ENCODE measurements at places on chromosomes 5 and 9. TPM values are rescaled to one million over a fixed set of nuclear protein-coding genes. Genes with fewer than 3 reads are reported as not detected.

DNA sequence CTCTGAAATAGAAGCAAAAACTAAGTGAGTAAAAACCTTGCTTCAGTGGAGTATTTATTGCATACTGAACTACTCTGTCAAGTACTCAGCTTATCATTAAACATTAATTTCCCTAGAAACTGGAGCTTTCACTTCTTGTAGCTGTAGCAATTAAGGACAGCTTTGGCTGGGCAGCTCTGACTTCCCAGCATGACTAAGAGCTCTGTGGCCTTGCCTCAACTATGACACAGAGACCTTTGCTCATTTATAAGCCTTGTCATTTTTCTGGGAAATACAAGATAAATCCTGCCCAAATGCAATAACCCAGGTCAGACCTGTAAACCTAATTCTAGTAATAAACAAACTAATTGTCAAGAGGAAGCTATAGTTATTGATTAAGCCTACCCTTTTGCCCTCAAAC lies 65.4 kb upstream of the STK32A start:
- H3K27ac ChIP-seq, result no peak overlapping the region
- H3K36me3 ChIP-seq, result no peaks in the 10 kb centered on the region
- DNase-seq, result no peak
- H3K27me3 ChIP-seq, result no peaks in the 10 kb centered on the region

GRCh38 chr5:3220201-3220600 lies 375.4 kb upstream of the IRX1 start:
- H3K27ac ChIP-seq, result no peak overlapping the region
- H3K36me3 ChIP-seq, result no peaks in the 10 kb centered on the region
- no peak overlapping the region for H3K4me3 ChIP-seq
- DNase-seq, result no peak
- H3K4me1 ChIP-seq, result no peaks in the 10 kb centered on the region

- no peaks in the 10 kb centered on the region for H3K27me3 ChIP-seq
- H3K4me1 ChIP-seq, result no peaks in the 10 kb centered on the region
- H3K36me3 ChIP-seq, result no peaks in the 10 kb centered on the region
- no peak overlapping the region for H3K27ac ChIP-seq
- DNase-seq, result no peak
- no peak overlapping the region for H3K4me3 ChIP-seq
These were observed 53.8 kb downstream of the PDZD2 start for GRCh38 chr5:31692561-31693221.

The TRPM3 gene
- 5.0 TPM for total RNA-seq
